ENCODE measurements at places on chromosomes 2 and 18.

DNA sequence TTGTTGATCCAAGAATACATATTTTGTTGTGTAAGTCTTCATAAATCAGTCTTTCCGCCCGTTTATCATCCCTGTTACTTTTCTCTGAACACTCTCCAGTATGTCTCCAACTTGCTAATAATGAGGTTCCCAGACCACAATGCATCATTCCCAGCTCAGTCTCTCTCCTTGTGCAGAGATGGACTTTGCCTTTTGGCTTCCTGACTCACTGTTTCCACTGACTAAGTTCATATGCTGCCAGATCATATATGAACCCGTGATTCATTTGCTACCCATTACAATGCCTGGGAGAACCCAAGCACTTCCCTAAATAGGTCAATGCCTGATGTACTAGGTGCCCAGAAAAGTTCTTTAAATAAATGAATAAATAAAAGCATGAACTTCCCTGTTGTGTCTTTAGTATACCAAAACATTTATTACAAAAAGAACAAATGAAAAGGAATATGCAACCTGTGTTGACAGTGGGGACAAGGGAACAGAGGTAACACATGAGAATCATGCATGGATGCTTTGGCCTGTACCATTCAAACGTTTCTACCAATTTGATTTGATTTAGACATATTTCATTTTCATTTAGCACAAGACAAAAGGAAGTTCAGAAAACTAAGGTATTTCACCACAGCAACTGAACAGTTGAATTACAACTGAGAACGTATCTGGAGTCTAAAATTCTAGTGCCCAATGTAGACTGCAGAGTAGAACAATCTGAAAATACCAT is 215.4 kb upstream of the HNRNPA3 start:
- DNase-seq: no peak

- DNase-seq: no peak
Measured at GRCh38 chr2:177740700-177741099, 331.9 kb downstream of the PDE11A start.

DNA sequence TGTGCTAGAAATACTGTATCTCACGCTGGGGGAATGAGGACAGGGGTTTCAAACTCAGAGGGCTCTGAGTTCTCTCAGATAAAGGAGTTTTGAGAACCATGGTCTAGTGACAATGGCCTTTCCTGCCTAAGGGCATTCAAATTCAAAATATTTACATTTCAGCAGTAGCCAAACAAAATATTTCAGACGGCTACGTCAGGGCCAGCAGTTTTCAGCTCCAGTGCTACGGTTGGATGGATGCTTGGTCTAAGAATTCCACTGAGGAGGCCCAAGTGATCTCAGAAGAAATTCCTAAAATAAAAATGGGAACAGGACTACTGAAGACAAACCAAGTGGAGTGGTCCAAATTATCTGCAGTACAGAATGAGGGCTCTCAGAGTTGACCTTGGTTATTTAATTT is 41.1 kb upstream of the SCG2 start:
- no peak for DNase-seq

GRCh38 chr2:45169339-45170190 is 160.3 kb upstream of the SIX2 start:
- no peak for DNase-seq

- DNase-seq: no peak
Measured at GRCh38 chr2:241519669-241520068, 11.3 kb upstream of the STK25 start.

GRCh38 chr2:196144513-196145126 is 26.8 kb downstream of the STK17B start:
- DNase-seq: no peak

DNA sequence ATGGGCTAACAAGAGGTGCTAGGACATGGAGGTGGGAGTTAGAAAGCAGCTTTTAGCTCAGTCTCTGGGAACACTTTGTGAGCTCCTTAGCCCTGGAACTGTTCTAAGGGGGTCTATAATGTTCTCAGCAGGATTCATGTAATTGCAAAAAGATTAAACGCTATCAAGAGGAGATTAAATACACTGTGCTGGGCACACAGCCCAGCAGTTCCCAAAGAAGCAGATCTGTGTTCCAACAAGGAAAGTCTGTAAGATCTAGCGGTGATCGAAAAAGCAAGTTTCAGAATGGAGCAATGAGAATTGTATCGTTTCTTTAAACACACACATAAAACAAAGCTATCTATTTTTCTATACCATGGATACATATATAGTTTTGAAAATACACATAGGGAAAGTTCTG is 2.4 kb upstream of the ARID5A start:
- no peak for DNase-seq

DNA sequence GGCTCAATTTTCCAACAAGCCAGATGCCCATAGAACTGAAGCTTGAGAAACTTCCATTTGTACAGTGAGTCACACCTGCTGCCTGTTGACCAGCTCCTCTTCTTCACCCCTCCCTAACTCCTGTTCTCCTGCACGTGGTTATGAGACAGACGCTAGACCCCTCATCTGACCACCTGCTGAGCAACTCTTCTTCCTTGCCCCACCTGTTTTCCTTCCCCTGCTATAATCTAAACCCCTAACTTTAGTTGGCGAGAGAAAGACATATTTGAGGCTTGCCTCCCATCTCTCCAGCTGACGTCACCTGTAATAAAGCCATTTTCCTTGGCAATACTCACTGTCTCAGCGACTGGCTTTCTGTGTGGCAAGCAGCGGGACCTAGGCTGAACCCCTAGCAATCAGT is 22.3 kb upstream of the ITM2C start:
- no peak for DNase-seq

DNA sequence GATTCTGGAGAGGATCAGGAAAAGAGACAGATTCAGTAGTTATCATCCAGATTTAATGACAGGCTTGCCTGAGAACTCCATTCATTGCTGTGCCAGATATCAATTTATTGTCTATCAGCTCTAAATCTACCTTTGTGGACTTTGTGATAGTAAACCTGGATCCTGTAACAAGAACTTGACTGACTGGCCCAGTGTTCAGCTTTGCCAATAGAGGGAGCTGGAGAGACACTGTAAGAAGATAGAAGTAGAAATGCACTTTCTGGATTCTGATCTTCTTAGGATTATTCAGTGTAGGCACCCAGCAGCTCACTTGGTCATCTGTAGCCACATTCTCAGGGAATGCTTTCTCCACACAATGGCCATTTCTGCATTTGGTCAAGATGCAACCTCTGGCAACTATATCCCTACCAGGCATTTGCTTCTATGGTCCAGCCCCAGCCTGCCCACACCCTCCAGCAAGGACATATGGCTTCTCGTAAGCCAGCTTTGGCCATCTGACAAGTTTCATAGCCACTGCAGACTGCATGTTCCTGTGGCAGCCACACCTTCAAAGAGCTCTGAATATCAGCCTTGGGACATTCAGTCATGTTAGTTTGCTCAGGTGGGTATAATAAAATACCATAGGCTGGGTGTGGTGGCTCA is 6.1 kb upstream of the SERPINB8 start:
- peak; percentile 34 for DNase-seq

DNA sequence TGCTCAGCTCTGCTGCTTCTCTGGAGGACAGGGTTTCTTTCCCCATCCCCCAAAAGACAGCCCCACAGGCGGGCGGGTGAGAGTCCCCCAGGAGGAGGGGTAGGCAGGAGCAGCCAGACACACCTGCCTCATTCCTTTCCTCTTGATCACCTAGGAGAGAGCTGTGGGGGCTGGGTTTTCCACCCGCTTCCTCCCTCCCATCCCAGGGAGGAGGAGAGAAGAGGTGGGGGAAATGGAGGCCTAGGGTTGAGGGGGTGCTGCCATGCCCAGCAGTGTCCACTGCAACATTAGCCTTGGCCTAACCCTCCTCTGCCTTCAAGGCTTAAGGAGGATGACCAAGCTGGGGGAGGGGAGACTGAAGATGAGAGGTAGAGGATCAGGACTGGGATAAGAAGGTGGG is 14.7 kb downstream of the WNT10A start:
- DNase-seq: no peak

GRCh38 chr18:47932603-47933002 is 2.1 kb upstream of the SMAD2 start:
- no peak for DNase-seq

DNA sequence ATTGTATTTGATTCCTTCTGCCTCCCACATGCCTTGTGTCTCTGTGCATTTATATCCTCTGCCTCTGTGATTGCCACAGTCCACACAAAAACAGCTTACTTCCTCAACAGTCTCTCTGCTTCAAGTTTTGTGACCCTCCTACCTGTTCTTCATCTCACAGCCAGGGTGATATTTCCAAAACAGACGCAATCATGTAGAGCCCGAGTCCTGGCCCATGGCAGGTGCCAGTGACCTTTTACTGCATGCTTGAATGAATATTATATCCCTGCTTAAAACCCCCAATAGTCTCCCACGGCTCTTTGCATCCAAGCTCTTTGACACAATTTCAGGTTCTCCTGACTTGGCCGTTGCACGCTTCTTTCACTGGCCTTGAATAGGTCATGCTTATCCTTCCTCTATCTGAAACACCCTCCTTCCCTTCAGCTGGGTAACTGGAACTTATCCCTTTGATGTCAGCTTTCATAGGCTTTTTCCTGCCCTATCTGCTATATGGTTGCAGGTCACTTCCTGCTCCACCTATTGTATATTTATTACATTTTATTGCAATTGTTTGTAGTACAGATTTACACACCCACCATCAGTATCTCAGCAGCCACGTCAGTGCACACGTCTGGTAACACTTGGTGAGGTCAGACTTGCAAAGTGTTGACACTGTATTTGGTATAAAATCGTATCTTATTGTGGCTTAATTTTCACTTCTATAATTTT is 29.7 kb upstream of the IL1B start:
- no peak for DNase-seq

- no peak for DNase-seq
Measured at GRCh38 chr2:105428387-105429018, 29.7 kb upstream of the FHL2 start.

DNA sequence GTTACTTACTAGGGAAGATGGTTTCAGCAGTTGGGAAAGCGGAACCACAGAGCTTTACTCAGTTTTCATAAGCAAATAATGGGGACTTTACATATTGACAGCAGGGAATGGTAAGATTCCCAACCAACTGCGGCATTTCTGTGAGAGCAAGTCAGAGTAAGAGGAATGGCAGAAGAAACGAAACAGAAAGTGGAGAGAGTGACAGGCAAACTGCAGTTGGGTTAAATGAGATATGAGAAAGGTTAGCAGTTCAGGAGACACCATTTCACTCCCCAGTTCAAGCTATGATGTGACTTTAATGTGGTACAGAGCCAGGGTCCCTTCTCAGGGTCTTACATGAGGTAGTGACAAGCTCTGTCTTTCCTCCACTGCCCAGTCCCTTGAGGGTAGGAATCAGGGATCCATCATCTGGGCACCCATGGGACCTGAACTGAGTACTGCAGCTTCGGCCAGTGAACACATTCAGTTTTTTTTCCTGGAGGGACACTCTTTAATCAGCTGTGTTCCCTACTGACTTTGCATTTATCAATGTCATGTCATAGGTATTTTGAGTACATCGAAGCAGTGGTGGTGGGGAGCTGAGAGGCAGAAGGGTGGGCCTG is 33.0 kb upstream of the GREB1 start:
- no peak for DNase-seq

DNA sequence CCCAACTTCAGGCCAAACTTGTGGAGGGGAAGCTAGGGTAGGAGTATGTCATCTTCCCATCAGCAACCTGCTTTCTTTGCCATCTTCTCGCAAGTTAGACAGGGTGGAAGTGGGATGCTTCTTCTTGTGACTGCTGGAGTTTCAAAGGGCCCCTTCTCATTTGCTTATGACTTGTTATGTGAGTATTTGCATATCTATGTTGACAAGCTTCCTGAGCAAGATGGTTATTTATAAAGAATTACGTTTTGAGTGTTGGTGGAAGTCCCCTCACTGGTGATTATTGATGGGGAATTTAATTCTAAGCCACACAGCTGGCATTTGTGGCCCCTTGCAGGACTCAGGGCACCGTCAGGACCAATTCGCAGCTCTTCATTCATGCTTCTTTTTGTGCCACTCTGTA is 791.0 kb downstream of the LRRTM4 start:
- DNase-seq: no peak

DNA sequence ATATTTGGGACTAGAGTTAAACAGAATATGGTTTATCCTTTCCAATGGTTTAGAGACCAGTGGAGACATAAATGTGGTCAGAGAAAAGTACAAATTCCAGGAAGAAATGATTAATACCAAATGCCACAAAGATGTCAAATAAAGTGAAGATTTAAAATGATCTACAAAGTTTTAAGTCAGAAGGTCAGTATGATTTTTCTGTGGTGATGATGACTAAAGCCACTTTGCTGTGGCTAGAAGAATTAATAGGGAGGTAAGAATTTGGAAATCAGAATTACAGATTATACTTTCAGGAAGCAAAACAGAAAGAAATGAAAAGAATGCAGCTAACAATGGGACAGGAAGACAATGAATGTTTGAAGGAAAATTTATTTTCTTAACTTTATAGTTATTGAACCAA is 91.5 kb upstream of the CDH7 start:
- DNase-seq: no peak

- no peak for DNase-seq
Measured at GRCh38 chr2:157363612-157364101, 38.0 kb upstream of the ERMN start.

GRCh38 chr2:3759761-3760160 is 56.4 kb downstream of the DCDC2C start:
- DNase-seq: no peak

GRCh38 chr2:215654148-215654819 is 218.4 kb upstream of the FN1 start:
- no peak for DNase-seq

DNA sequence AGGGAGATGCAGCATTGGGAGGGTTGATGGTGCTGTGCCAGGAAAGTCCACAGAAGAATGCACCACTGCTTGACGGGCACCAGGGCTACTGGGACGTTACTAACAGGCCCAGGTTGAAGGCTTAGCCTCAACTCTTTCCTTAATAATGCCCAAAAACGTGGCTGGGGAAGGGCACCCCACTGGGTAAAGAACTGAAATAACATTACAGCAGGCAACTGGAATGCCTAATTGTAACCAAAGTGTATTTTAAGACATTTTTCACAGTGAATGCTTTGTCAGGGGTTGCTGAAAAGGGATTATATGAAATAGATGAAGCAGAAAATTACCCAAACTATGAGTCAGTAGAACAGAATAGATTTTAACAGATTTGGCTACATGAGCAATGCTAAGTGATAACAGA is 191.3 kb downstream of the CMPK2 start:
- DNase-seq: no peak

DNA sequence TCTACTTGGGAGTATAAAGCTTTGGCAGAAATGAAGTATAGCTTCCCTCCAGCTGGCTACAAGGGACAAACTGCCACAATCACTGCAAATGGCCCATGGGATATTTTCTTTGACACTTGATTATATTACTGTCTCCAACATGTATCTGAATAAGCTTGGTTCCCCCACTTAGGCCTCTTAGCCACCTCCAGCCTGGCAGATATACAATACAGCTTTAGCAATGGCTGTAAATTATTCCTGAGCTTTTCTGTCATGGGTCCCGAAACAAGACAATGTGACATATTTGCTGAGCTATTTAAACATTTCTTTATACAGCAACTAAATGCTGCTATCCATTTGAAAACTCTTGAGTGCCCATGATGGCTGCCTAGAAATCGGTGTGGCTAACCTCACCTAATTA is 406.2 kb downstream of the SUCLG1 start:
- no peak for DNase-seq

GRCh38 chr2:226199555-226199954 is 600.1 kb downstream of the IRS1 start:
- no peak for DNase-seq

Measured in effector CD4-positive, alpha-beta T cell (primary cell).